ENCODE measurements at places on chromosomes 6 and 20.

DNA sequence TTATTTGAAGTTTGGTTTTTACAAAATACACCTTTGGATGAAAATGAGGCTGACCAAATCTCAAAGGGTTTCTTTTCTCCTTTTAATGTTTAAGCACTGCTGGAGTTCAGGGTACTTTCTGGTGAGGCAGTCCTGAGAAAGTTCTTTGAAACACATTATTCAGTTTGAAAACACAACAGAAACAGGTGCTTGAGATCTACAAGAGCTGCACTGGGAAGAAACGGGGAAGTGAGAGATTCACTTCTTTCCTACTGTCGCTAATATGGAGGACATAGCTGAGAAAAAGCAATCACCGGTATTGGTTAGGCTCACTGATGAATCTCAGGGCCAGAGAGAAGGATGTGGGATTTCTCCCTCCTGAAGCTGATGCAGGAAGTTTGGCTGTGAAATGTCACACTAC is 22.9 kb upstream of the TMEM170B start:
- DNase-seq: no peak

DNA sequence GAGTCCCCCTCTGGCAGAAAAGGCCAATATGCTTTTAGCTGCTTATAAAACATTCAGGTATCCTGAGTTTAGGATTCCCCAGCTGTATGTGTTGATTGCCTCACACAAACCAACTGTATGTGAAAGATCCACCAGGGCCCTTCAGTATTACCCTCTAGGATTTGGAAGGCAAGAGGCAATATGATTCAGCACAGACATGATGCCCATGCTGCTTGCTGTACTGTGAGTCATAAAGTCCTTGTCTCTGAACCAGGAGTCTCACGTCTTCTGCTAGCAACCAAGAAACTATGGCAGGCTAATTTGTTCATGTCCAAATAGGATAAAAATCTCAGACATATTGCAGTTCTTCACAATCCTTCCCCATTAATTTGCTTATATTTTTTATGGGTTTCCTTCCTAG is 789.2 kb upstream of the SLC35B3 start:
- no peak for DNase-seq

GRCh38 chr6:44133003-44133931 is 5.9 kb downstream of the TMEM63B start:
- peak; percentile 21 for DNase-seq

GRCh38 chr6:109424946-109425345 is 15.5 kb downstream of the PPIL6 start:
- DNase-seq: no peak

DNA sequence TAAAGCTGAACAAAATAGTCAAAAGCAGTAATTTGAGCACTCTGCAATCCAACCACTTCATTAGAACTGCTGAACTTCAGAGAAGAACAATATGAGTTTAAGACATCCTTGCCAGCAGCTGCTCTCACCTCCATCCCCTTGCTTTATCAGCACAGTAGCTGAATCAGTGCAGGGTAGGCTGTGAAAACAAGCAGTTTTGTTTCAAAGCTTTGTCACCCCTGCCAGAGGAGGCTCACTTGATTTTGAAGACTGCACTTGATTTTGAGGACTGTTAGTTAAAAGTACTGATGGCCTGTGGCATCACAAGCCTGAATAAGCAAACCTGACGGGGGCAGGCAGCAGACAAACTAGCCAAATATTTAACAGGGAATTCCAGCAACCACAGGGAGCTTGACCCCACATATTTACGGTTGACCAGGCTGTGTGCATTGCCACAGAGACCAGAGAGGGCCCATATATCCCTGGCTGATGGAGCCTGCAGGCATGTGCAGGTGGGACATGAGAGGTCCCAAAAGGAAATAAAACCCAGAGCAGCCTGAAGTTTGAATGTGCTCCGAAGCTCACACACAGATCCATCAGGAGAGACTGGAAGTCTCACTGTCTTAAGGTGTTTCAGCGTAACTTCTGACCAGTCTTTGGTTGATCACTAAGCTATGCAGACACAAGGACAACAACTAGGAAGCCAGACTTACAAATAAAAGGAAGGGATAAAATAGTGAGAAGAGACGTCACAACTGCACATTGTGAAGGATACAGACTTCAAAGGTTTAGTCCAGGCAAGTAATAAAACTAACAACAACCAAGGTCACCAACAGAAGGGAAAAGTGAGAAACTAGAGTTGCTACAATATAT is 97.4 kb downstream of the PDSS2 start:
- no peak for DNase-seq

DNA sequence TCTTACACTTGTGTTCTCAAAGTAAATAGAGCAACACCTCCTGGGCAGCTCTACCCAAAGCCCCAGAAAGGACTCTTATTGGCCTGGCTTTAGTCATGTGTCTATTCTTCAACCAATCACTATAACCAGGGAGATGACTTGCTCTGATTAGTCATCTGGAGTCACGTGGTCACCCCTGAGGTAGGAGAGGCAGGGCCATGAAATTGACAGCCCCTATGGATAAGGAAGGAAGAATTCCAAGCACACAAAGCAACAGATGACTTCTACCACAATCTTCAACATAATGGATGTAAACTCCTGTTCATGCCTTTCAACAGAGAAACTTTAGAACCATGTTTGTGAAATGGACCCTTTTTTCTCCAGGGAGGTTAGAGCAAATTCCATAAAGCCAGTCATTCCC is 24.6 kb upstream of the EYA2 start:
- no peak for DNase-seq

DNA sequence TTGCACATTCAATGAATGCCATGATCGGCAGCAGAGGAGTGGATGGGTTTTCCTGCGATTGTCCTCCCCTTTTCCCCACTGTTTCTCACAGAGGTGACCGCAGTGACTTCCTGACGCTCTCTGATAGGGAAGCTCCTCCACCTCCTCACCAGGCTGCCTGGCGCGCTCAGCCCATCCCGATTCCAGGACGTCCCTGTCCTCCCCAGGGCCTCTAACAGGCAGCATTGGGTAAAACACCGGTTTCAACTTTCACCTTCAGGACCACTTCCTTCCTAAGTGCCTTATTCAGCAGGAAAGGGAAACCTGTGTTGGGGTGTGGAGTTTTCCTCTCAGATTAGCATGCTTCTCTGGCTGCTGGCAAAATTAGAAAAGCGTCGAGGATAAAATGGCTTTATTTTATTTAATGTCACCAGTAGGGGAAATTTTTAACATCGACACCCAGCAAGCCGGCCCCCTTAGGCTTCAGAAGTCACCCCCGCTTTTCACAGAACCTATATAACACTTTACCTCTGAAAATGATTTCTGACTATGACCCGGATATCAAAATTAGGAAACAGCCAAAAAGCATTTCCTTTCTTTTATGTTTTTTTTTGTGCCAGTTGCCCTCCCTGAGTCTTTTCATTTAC is 570.4 kb upstream of the GJE1 start:
- DNase-seq: no peak

GRCh38 chr20:11001764-11002540 is 328.2 kb upstream of the JAG1 start:
- DNase-seq: no peak

DNA sequence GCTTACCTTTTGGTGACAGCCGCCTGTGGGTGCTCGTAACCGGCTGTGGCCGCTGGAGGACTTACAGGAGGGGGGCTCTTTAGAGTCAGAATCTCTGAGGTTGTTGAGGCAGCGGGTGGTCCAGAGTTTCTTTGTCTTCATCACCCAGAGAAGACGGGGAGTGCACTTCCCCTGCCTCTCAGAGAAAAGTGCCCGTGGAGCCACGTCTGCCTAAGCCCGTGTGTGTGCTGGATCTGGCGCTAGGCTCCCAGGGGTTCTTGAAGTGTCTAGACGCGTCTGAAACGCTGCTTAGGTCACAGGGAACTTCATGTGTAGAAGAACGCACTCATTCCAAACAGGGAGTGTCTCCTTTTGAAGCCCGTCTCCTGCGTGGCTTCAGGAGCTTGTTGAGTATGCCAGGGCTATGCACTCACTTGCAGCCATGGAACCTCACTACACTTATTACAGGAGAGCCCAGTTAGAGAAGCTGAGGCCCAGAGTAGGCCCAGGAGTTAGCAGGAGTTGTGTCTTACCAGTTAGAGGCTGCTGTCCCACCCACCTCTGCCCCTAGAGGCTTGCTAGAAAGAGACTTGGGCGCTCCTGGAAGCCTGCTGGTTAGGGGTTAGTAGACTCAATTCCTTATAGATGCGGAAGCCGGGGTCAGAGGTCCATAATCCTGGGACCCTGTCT is 1.3 kb downstream of the LSM14B start:
- DNase-seq: no peak

DNA sequence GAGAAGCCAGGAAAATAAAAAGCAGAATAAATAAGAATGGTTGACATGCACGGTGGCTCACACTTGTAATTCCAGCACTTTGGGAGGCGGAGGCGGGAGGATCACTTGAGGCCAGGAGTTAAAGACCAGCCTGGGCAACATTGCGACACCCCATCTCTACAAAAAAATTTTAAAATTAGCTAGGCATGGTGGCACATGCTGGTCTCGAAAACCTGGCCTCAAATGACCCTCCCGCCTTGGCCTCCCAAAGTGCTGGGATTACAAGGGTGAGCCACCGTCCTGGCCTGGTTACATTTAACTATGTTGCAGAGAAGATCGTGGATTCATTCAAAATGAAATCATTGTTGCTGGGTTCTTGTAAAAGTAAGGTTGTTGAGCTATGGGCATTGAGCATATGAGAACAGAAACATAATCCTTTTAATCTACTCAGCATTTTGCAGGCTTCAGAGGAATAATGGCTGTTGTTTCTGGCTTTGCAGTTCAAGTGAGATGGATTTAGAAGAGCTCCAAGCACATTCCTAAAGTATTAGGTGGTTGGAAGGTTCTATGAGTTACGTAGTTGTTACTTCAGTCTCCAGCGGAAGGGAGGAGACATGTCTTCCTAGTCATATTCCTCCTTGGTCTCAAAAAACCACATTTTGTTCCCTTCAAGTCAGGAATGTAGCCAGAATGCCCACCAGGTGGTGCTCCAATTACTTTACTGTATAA is 45.6 kb upstream of the RAB23 start:
- peak; percentile 97 for DNase-seq

DNA sequence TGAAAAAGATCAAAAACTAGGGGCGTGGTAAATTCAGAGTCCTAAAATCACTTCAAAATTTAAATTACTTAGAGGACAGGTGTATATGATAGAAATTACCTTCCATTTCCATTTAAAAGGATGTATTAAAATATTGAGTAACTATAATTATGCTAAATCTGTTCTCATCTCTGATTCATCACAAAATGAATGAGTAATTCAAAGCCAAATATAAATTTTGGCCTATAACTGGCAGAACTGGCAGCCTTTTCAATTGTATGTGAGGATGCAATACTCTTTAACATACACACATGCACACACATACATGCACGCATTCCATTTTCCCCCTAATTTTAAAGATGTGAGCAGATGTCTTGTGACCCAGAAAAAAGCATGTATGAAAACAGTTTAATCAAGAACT is 194.6 kb downstream of the EPM2A start:
- no peak for DNase-seq

GRCh38 chr20:61980647-61981583 is 84.8 kb downstream of the TAF4 start:
- no peak for DNase-seq

DNA sequence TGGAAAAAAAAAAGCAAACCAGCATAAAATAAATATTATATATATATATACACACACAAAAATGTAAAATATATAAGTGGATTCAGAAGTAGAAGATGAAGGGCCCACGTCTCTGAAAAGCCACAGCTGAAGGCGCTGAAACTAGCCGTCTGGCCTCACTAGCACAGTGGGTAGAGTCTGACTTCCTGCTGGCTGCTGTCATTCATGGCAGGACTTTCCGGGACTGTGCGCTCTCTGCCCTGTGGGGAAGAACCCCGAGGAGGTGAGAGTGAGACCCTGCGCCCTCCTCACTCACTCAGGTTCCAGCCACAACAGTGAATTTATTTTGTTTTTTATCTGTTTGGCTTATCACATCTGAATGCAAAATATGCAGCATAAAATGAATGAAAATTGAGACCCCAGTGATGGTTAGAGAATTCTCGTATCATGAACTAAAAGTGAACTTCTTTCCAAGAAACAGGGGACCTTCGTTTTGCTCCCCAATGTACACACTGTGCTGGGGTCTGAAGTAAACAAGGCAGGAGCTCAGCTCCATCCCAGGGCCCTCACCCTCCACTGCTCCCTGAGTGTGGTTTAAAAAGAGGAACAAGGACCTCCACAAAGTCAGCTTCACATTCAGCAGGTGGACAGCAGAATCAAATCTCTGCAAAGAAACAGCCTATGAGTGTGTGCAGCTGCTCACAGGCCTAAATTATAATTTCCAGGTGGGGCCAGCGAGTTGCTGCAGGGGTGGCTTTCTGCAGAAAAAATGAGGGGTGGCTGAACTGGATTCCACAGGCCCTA is 1.3 kb upstream of the RAMACL start:
- no peak for DNase-seq

DNA sequence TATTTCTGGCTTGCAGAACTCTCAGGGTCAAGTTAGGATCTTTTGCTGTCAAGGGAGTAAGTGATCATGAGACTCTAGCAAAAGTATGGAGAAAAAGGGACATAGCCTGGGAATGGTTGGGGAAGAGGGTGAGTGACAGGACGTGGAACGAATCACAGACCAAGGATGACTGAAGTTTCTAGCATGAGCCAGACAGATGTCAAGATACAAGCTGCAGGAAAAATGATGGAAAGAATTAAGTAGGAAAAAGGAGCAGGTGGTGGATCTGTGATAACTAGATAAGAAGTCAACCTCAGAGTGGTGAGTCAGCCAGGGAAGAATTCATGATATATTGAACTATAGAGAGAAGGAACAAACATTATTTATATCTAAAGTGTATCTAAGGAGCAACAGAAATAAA is 159.8 kb upstream of the SYNDIG1 start:
- DNase-seq: no peak

GRCh38 chr20:24943196-24943595 is 5.9 kb upstream of the CST7 start:
- no peak for DNase-seq

DNA sequence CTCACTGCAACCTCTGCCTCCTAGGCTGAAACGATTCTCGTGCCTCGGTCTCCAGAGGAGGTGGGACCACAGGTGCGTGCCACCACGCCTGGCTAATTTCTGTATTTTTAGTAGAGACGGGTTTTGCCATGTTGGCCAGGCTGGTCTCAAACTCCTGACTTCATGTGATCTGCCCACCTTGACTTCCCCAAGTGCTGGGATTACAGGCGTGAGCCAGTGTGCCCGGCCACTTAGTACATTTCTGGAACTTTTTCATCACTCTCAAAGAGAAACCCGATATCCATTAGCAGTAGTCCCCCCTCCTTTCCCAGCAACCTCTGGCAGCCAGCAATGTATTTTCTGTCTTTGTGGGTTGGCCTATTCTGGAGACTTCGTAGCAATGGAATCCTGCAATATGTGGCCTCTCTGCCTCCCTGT is 109.8 kb downstream of the JARID2 start:
- DNase-seq: no peak

DNA sequence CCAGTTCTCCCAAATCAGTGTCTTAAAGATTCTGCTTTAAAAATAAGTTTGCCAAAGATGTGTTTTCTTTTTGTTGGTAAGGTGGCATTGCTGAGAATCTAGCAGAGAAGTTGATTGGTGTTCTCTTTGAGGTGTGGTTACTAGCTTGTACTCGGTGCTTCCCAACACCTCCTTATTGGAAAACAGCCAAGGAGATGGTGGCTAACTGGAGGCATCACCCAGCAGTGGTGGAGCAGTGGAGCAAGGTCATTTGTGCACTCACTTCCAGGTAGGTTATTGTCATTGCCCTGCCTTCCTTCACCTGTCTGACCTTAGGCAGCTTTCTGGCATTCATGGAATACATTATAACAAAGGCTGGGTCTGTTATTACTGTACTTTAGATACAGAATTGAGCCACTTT is 26.7 kb downstream of the RALGAPB start:
- DNase-seq: no peak

GRCh38 chr6:118644007-118644406 is 7.4 kb downstream of the CEP85L start:
- DNase-seq: no peak

Data from amniotic stem cell (primary cell).